Stimulated activated CD4-positive, alpha-beta T cell treated with anti-CD3 and anti-CD28 coated beads, Interleukin-15, amount 100 ng/mL, for 24 hours (primary cell): ENCODE measurements at places on chromosomes 2 and 18.

DNA sequence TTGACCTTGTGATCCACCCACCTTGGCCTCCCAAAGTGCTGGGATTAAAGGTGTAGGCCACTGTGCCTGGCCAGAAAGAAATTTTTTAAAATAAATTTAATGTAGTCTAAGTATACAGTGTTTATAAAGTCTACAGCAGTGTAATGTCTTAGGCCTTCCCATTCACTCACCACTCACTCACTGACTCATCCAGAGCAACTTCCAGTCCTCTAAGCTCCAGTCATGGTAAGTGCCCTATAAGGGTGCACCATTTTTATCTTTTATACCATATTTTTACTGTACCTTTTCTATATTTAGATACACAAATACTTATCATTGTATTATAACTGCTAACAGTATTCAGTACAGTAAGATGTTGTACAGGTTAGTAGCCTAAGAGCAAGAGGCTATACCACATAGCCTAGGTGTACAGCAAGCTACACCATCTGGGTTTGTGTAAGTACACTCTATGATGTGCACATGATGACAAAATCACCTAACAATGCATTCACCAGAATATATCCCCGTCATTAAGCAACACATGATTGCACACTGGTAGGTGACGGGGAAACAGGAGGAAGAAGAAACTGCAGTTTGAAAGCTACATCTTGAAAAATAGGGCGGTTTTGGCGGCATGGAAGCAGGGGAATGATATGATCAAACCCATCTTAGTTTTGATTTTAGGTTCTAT is 105.1 kb upstream of the ITGB6 start:
- no peak for DNase-seq

DNA sequence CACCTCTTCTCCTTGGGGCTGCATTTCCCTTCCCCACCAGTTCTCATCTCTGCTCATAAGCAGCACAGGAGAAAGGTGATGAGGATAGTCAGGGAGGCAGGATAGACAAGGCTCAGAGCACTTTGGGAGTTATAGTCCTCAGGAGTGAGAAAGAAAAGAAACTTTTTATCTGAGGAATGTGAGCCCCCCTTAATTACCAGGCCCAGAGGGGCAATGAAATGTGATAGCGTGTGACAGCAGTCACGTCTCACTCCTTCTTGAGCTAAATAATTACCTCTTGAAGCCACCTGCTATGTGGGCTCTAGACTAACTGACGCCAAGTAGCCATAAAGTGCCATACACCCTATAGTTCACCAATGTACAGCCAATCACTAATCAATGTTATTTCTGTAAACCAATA is 105.8 kb downstream of the SPP2 start:
- DNase-seq = no peak

DNA sequence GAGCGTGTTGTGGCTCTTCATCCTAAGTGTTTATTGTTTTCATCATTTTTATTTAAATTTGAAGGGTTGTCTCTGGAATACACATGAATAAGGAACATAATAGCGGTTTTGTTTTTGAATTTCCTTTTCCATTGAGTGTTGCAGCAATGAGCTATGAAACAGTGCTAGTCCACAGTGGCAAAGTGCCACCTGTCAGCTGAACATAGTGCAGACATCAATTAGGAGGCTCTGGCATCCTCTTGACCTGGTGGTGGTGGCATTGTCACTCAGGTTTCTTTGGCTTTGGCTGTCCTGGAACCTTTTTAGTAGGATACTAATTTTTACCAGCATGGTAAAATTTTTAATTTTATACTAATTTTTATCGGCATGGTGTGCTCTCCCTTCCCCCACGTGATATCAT is 63.2 kb downstream of the UGGT1 start:
- DNase-seq = no peak

DNA sequence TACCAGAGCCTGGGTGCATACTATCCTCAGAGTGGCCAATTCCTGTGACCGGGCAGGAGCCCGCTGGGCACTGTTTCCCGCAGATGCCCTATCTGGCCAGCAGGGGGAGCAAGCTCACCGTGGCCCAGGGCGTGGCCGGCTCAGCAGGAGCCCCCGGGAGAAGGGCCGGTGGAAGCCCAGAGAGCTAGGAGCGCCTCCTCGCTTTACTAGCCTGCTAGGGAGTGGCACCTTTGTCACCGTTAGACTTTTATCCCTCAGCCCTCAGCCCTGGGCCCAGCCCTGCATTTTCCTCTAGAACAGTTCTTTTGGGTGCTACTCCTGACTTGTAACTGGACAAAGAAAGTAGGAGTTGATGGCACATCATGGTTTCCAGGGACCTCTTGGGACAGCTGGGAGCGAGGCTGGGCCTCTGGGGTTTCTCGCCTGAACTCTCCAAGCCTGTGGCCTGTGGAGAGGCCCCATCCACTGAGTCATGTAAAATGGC is 24.0 kb downstream of the TMEM177 start:
- peak; percentile 78 for DNase-seq

GRCh38 chr18:72652990-72653593 is 109.0 kb upstream of the CBLN2 start:
- peak; percentile 59 for DNase-seq

DNA sequence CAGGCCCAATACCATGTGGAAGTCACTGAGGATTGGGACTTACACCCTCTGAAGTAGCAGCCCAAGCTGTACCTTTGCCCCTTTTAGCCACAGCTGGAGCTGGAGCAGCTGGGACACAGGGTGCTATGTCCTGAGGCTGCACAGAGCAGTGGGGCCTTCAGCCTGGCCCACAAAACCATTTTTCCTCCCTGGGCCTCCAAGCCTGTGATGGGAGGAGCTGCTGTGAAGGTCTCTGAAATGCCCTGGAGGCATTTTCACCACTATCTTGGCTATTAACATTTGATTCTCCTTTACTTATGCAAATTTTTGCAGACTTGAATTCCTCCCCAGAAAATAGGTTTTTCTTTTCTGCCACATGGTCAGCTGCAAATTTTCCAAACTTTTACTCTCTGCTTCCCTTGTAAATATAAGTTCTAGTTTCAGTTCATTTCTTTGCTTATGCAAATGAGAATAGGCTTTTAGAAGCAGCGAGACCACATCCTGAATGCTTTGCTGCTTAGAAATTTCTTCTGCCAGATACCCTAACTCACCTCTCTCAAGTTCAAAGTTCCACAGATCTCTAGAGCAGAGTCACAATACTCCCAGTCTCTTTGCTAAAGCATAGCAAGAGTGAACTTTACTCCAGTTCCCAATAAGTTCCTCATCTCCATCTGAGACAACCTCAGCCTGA is 213.8 kb upstream of the MGAT5 start:
- no peak for DNase-seq

DNA sequence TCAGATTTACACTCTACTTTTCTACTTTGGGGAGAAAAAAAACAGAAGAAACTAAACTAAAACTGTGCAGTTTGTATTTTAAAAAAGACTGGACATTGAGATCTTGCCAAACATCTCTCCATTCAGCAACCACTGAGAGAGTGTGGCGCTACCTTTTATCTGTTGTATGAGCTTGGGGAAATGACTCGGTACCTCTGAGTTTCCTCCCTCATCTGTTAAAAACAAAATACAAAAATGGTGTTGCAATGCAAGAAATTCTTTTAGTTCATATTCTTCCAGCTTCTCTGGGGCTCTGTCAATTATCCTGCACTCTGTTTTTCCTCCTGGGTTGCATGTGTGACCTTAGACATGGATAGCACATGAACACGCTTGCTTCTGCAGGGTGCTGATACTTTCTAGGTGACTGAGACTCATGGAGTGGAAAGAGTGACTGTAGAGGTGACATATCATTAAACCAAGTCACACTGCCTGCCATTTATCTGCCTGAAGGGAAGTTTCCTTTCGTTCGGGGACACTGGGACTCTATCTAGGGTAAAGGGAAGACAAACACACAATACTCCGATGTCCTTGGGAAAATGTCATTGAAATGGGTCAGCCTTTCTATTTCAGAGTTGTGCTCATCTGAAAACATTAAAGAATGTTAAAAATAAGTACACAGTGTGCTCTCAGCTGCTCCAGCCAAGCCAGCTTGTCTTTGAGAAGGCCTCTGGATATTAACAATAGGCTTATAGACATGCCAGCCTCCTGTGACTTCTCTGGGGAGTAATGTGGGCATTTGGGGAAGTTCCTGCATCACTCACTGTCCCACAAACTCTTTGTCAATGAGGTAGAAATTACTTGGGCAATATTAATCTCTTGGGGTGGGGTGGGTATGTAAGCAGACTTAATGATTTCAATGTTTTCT is 91.4 kb downstream of the TRIB2 start:
- DNase-seq = no peak

DNA sequence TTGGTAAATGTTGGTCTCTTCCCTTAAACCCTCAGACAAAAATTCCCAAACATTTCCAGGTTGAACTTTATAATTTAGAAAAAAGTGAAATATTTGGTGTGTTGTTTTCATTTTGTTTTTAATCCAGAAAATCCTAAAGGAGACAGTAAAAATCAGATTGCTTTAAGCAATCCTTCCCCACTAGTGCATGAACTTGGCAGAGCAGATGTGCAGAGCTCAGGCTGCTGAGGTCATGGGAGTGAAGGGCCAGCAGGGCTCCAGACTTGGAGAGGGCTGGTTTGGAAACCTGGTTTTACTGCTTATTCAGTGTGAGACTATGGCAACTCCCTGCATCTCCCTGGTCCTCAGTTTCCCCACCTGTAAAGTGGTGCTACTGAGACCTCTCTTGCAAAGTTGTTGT is 66.7 kb upstream of the TEX51 start:
- DNase-seq = no peak

DNA sequence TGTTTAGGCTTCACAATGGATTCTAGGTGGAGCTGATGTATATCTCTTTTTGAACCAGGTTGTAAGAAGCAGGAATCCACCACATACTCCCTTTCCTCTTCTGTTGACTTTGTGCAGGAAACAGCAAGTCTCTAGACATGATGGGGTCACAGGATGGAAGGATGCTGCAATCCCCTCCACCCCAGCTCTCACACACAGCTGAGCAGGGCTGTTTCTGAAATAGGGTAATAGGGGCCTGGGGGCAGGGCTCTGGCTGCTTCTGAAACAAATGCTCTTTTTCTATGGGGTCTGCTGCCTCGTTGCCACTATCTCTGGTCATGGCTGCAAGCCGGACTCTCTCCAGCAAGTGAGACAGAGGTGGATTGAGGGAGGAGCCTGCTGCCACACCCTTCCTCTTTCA is 148.9 kb downstream of the SOX11 start:
- no peak for DNase-seq
